ENCODE measurements at places on chromosomes 1 and 21.

GRCh38 chr1:12745126-12745991, 641 bp upstream of the CFAP107 start:
- no peak for DNase-seq

DNA sequence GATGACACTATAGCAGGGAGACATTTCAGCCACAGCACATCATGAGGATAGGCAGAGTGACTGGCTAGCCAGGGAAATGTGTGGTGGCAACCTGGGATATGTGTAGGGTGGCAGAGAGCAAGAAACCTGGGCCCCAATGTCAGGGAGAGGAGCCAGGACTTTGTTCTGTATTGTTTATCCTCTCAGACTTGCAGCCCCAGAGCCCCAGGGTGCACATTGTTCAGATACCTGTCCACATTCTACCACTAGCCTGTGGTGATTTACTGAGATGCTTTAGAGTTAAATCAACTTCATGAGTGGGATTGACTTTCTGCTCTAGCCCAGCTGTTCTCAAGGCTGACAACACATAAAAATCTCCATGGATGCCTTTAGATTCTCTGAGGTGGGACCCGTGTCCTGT, 61.5 kb downstream of the MAB21L3 start:
- no peak for DNase-seq

DNA sequence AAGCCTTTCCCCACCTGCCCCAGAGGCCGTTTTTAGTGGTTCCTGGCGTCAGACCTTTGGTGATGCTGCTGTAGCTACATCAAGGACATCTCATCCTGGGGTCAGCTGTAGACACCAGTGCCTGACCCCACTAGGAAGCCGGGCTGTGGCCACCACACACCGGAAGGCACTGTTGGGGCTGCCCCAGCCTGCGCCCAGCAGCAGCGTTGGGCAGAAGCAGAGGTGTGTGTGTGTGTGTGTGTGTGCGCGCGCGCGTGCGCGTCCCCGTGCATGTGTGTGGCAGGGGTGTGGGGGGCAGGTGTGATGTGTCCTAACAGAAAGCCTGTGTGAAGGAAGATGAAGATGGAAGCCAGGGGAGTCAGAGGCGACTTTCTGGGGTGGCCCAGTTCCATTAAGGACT, 62.0 kb upstream of the COL6A1 start:
- DNase-seq, result no peak

DNA sequence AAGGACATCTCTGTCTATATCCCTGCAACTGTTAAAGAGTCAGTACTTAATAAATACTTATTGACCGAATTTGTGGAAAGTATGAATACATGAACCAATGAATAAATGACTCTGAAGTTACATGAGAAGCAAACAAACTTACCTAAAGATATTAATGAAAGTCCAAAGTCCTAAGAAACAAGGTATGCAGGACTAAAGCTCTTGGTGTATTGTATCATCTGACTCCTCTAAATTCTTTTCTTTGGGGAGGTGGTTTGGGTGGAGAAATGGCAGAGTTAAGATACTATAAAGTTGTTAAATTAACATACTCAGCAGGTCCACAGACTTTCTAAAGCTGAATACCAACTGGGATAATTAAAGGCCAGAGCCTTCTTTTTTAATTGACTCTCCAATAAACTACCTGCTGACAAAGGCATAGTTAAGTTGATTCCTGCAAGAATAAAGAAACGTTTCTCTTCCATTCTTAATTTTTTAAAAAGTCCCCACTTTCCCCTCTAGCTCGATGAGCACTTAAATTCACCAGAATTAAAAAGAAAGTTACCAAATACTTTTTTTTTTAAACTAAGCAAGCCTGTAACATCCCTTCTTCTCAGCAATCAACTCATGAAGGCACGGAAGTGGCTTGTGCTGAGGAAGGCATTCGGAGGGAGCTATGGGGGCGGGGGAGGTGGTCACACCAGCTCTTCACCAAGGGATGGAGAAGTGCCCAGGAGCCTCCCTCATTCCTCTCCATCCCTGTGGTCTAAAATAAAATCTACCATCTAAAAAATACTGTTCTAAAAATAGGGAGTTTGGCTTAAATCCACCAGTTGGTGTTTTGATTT, 61.1 kb downstream of the GADD45A start:
- DNase-seq, result no peak

- peak; percentile 85 for DNase-seq
These were observed 11.7 kb upstream of the BNIPL start for GRCh38 chr1:151024540-151025146.

- no peak for DNase-seq
These were observed 943.6 kb downstream of the KCNT2 start for GRCh38 chr1:195664628-195665027.

- no peak for DNase-seq
These were observed at the start of gene RSPO1 for GRCh38 chr1:37634244-37634991. RSPO1 (minus strand) TSS chr1:37634892; CDS start chr1:37629661, 5,231 bp downstream.

GRCh38 chr1:63545780-63546179, 22.5 kb downstream of the EFCAB7 start:
- no peak for DNase-seq

GRCh38 chr1:34262023-34262853, 85.5 kb downstream of the C1orf94 start:
- no peak for DNase-seq

- DNase-seq, result no peak
These were observed 7.1 kb downstream of the UTS2 start for GRCh38 chr1:7845761-7846160.

- DNase-seq, result no peak
These were observed 52.8 kb upstream of the SELENON start for GRCh38 chr1:25747046-25747719.

- no peak for DNase-seq
These were observed 96.5 kb downstream of the COLGALT2 start for GRCh38 chr1:183941001-183941400.

DNA sequence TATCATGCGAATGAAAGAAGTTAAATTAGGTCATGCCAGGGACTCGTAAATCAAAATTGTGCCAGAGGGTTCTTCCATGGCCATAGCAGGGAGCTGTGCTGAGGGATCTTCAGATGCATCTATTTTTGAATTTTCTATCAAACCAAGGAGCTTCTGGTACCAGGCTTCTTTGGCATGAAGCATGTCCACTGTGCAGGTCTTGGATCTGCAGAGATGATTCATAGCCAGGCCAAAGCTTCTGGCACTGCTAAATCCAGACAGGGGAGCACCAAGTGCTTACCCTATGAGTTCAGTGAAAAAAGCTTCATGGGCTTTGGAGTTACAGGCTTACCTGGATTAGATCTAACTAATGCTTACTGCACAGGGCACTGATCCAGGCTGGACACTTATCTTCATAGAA, 154.2 kb upstream of the DAB1 start:
- no peak for DNase-seq

DNA sequence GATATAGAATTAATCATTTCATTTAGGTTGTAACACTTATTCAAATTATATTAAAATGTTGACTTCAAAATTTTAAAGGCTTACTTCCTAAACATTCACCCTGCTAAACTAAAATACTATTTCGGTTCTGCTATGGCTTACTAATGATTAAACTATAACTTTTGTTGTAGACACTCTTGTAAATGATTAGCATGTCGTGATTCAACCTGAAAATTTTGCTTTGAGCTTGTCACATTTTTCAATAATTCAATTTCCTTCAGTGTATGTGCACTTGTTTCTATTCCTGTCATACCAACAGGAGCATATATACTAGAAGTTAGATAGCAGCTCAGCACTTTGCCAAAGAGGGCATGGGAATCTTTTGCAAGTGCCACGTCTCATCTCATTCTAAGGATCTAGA, 1018.8 kb downstream of the AMY1C start:
- DNase-seq, result no peak

DNA sequence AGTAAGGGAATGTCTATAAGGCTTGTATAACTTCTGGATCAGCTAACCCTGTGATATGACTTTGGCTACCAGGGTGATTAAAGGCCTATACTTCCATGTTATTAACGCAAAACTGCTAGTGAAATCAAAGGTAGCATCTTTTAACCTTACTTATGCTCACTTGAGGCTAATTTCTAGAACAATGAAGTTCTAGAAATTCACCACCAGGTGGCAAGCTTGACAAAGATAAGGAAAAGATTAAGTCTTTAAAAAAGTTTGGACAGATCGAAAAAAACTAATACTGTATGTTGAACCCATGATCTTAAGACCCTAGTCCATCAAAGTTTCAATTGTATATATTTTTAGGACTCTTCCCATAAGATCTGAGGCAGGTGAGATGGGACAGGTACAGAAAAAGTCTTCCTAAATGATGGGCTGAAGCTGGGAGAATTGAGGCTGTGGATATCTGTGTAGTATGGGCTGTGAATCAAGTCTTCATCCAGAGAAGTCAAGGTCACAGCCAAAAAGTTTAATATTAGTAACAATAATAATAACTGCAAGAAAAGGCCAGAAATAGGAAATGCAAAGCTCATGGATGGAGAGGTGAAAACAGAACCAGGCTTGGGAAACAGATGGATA, 18.8 kb downstream of the KYAT3 start:
- DNase-seq, result peak; percentile 74

GRCh38 chr1:22587247-22587646, 24.0 kb downstream of the EPHA8 start:
- no peak for DNase-seq

DNA sequence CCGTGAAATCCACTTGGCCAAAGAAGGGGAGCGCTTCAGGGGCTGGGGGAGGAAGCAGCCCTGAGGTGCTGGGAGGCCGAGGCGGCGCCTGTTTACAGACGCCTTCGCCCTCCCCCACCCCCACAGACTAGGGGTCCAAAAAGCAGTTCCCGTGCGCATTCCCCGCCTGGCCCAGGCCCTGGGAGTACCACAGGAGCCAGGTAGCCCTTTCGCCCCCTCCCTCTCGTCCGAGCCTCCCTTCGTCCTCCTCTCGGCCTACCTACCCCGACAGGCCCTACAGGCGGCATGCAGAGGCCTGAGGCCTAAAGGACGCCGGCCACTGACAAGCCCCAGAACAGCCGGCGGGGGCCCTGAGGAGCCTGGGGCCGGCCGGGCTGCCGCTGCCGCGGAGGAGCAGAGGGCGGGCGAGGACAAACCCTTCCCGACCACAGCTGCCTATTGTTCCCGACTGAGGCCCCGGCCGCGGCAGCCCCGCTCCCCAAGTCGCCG, 522 bp downstream of the RC3H1 start:
- DNase-seq, result peak; percentile 47
